Suppressor macrophage (primary cell): ENCODE measurements at places on chromosomes 3 and 15.
A peak's percentile ranks its signal among the peaks of the same experiment; 100 is the strongest.

DNA sequence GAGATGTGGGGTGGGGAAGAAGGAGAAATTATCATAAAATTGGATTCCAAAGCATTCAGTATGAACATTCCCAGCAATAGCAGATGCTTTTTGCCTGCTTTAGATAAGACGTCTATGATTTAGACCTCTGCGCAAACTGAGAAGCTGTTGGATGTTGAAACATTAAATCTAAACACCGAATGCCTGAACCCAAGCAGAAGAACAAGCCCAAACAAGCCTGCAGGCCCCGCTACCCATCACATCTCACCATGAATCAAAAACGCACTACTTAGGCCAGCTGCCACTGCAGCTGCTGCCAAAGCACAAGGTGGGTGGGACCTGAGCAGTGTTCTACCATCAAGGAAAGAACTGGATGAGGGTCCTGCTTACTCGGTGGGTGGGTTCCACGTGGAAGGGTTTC lies 24.4 kb upstream of the THBS1 start:
- no peak for DNase-seq

DNA sequence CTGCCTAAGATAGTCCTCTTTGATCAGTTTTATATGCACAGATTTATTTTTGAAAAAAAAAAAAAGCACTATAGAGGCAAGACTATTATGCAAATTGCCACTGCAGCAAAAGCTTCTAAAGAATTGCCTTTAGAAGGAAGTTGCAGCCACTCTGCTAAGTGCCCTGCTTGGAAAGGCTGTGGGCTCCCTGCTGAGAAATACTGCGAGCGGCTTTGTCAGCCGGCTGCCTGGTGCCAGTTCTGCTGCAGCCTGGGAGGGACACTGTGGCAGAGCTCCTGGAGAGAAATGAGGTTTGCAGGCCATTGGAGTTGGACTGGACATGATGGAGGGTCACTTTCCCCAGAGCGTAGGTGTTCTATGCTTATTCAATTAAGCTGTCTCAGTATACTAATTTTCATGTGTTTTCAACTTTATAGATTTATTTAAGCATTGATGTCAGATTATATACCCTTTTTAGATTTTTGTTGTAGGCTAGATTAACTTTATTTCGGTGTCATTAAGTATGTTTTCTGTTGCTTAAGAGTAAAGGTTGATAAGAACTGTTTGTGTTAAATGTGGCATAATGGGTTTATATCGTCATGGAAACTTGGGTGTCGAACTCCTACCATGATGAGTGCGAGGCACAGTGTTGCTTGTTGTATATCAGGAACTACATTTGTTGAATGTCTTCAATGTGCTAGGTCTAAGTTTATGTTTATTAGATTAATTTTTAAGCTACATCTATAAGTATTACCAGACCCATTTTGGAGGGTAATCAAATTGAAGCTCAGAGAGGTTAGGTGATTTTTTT lies 6.6 kb downstream of the MAP2K5 start:
- peak; percentile 19 for DNase-seq

- no peak for DNase-seq
Observed at GRCh38 chr3:174854987-174855386, 4.1 kb upstream of the NAALADL2 start.

DNA sequence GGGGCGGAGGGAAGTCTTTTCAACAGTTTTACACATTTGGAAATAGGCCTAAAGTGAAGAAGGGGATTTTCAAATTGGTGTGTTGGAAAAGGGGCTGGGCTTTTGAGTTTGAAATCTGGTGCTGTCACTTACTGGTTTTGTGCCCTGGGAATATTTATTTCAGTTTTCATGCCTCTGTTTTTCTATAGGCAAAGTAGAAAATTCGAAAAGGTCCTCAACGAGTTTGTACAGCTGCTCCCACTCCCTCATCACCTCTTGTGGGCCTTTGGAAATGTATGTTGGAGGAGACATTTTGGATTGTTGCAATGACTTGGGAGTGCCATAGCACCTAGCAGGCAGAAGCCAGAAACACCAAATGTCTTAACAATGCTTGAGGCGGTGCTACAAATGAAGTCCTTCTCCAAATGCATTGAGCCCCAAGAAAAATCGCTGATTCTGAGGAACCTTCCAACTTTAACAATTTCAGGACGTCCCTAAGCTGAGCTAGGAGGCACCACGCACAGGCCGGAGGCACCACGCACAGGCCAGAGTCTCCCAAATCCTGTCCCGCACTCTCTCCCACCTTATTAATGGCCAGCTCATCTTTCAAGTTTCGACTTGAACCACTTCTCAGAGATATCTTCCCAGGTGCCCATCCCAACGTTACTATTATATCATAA lies 639 bp upstream of the POLR2M start:
- DNase-seq = no peak

DNA sequence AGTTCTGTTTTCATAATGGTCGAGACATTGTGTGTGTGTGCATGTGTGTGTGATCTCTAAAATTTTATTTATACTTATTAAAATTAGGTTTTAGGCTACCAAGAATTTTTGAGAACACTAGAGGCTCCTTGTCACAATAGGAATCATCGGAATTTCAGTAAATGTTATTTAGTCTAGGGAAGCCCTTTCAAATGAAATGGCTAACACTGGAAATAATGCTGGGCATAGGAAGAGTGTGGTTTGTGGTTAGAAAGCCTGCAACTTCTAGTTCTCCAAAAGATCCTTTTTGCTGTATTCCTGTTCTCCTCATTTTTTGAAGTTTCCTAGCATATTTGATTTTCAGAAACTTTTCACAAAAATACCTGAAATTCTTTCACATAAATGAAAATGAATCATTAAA lies 92.5 kb upstream of the MBNL1 start:
- DNase-seq = peak; percentile 57

GRCh38 chr3:151775314-151776258 lies 38.3 kb upstream of the AADAC start:
- no peak for DNase-seq

DNA sequence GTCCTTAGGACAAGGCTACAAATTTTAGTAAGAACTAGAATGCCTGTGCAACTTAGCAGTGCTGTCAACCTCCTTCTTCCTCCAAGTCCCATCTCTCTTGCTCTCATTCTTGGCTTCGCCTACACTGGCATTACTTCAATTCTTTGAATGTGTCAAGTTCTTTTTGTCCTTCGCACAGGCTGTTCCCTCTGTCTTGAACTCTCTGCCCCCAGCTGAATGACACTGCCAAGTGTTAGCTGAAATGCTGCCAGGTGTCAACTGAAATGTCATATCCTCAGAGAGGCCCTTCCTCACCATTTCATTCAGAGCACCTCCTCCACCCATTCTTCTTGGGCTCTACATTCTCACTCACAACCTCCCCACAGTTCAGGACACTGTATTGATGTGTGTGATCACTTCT lies 48.8 kb upstream of the PSMD6 start:
- DNase-seq = no peak

GRCh38 chr3:147672436-147672835 lies 263.3 kb downstream of the ZIC1 start:
- DNase-seq = no peak

GRCh38 chr15:74376226-74376625 lies 8.8 kb upstream of the CYP11A1 start:
- DNase-seq = no peak
